ENCODE measurements at places on chromosomes 7 and 10. TPM values are rescaled to one million over a fixed set of nuclear protein-coding genes. Genes with fewer than 3 reads are reported as not detected.

PRKAR2B gene
- total RNA-seq, result 282 TPM

ZNF248 gene
- total RNA-seq, result 67.3 TPM

HHEX gene
- 0.82 TPM for total RNA-seq

PKD2L1 gene
- total RNA-seq, result not detected

R3HCC1L gene
- 17.9 TPM for total RNA-seq

RELN gene
- total RNA-seq, result 57.5 TPM

LOXL4 gene
- not detected for total RNA-seq

ADCYAP1R1 gene
- 34.2 TPM for total RNA-seq

TUBB8 gene
- total RNA-seq, result not detected

SORCS1 gene
- total RNA-seq, result 16.7 TPM

MUC12 gene
- 0.41 TPM for total RNA-seq

TCAF2 gene
- under 0.01 TPM for total RNA-seq

FGFR2 gene
- total RNA-seq, result 34.2 TPM

ZNF853 gene
- 23.6 TPM for total RNA-seq

WEE2 gene
- total RNA-seq, result under 0.01 TPM

NUDCD3 gene
- total RNA-seq, result 110 TPM

NUTM2E gene
- total RNA-seq, result under 0.01 TPM

KIF20B gene
- total RNA-seq, result 11.0 TPM

NPC1L1 gene
- total RNA-seq, result not detected

DYDC2 gene
- total RNA-seq, result 2.4 TPM

MEPCE gene
- 27.7 TPM for total RNA-seq

SPDYE8 gene
- under 0.01 TPM for total RNA-seq

LRIT1 gene
- not detected for total RNA-seq

ZNF467 gene
- 1.6 TPM for total RNA-seq

STEAP2 gene
- total RNA-seq, result 2.4 TPM

DOCK4 gene
- 70.9 TPM for total RNA-seq

KNDC1 gene
- total RNA-seq, result 8.2 TPM

FAM25G gene
- total RNA-seq, result not detected

C10orf67 gene
- total RNA-seq, result 0.41 TPM

LRWD1 gene
- 55.4 TPM for total RNA-seq

TMEM196 gene
- total RNA-seq, result 18.8 TPM

All from frontal cortex (tissue), 4 donors.